ENCODE measurements at places on chromosomes 13 and 19.

DNA sequence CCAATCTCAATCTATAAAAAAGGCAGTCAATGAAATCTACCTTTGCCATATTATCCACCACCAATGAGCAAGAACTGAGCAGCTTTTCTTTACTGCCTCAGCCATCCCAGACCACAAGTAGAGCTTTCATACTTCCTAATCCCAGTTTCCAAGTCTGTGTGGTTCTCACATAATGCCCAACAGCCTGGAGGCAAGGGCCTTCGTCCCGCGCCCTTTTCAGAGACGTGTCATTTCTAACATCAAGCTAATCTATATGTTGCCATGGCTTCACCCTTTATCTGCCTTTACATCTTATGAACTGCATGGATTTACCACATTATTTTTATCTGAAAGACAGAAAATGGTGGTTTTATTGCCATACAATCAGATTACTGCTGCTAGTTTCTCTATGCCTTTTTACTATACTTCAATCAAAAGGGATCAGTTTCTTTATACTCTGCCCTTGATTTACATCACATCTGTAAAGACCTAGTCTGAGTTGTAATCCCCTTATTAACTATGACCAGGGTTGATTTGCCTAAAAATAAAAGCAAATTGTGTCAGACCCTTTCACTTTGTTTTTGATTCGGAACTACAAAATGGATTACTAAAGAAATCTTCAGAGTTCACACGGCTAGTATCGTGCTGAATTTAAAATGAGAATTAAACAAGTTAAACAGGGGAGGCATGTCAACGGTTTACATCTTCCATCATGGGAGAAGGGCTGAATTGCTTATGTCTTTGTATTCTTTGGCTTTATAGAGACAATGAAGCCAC lies 5.9 kb downstream of the EFNB2 start:
- DNase-seq, result no peak

GRCh38 chr13:99740251-99740979 lies 231.2 kb downstream of the ZIC5 start:
- DNase-seq, result no peak

DNA sequence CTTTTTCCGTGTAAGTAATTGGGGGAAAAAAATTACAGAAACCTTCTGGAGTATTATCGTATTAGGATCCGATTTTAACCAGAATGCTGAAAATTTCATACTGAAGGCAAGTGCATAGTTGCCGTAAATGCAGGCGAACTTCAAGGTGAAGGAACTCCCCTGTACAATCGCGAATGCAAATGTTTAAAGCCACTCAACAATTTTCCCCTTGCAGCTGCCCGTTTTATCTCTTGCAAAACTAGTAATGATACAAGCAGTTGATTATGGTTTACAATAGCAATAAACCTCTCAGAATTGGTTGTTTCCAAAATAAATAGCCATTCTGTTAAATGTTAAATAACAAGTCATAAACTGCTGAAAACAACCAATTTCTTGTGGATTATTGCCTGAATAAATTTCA lies 105.7 kb downstream of the DNAJC15 start:
- no peak for DNase-seq

DNA sequence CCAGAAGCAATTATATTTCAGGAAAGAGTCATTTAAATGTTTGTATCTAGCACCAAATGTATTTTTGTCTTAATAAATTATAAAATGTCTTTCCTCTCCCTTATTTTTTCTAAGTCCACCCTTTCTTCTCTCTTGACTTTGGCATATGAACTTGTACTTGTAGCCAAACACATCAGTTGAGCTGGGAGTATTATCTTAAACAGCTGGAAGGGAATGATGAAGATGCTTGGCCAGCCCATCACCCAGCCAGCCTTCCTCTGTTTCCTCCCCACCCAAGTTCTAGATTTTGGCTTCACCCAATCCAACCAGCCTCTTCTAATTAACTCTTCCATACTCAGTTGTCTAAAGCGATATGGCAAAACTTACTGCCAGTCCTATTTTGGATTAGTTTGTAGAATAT lies 272.5 kb downstream of the ENOX1 start:
- no peak for DNase-seq

- no peak for DNase-seq
Observed at GRCh38 chr19:29290853-29291252, 77.9 kb upstream of the UQCRFS1 start.

- no peak for DNase-seq
Observed at GRCh38 chr19:1237754-1238368, at the start of gene CBARP. Gene CBARP, minus strand, starts transcription at chr19:1238005. Its CDS starts 1,905 bp downstream, at chr19:1236100.

- DNase-seq, result no peak
Observed at GRCh38 chr19:12093777-12094176, 29.2 kb downstream of the ZNF844 start.

DNA sequence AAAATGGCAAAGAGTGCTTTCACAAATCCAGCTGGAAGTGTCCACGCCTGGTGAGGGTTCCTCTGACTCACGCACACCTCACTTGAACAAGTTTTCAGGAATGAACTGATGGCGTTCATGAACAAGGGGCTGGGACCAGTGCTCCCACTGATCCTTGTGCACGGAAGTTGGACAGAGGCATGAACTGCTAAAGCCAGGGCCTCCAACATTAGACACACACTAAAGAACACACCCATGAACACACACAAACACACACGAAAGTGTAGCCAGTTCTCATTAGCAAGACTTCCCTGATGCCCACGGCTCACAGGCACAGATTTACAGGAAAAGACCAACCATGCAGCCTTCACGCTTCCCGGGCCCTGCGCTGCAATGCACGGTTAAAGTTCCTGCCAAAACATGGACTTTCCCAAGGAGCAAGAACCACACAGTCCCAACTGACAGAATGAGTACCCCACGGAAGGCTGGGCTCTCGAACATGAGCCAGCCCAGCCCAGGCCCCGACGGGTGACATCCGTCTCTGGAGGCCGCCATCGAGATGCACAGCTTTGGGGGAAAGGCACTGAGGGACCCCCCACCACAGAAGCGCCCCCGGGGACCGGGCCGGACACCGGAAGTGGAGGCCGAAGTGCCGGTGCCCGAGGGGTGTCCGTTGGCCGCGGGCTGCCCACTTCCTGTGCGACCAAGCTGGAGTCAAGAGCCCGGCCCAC lies 808 bp downstream of the DNMT1 start:
- no peak for DNase-seq
